ENCODE measurements at places on chromosomes 6 and 20.

- DNase-seq: no peak
Measured at GRCh38 chr6:107489636-107490565, at the start of gene SOBP. SOBP (plus strand) TSS chr6:107490117; CDS start chr6:107490617, 500 bp downstream.

DNA sequence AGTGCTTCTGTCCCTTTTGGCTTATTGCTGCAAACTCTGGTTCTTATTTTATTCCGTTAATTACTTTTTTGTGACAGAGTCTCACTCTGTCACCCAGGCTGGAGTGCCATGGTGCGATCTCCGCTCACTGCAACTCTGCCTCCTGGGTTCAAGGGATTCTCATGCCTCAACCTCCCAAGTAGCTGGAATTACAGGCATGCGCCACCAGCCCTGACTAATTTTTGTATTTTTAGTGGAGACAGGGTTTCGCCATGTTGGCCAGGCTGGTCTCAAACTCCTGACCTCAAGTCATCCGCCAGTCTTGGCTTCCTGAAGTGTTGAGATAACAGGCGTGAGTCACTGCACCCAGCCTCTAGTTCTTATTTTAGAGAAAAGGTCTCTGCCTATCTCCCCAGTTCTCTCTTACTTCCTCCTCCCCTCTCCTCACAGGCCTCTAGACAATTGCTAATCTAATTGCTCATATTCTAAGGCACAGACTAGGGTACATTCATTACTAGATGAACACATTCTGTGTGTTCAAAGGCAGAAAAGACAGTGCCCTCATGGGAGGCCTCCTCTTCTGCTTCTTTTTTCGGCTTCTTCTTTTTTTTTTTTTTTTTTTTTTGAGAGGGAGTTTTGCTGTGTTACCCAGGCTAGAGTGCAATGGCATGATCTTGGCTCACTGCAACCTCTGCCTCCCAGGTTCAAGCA lies 27.0 kb downstream of the EDEM2 start:
- DNase-seq: peak; percentile 58

GRCh38 chr6:114364301-114364700 lies 21.5 kb upstream of the HS3ST5 start:
- no peak for DNase-seq

GRCh38 chr6:50939931-50940330 lies 121.3 kb downstream of the TFAP2B start:
- DNase-seq: no peak

All from hematopoietic multipotent progenitor cell treated with erythropoietin and hydrocortisone succinate and interleukin-3 and kit ligand, for 15 days (in vitro differentiated cells).